Placental pericyte (primary cell): ENCODE measurements at places on chromosomes 1 and 21. TPM values are rescaled to one million over a fixed set of nuclear protein-coding genes. Genes with fewer than 3 reads are reported as not detected.

The HOOK1 gene
- not detected in 2 replicates for total RNA-seq

The SPRR1B gene
- not detected in 2 replicates for total RNA-seq

The GCSAML gene
- total RNA-seq: under 0.01 TPM in 2 replicates

The CDA gene
- 0.66 and 2.0 TPM in 2 replicates for total RNA-seq

The SMCP gene
- not detected in 2 replicates for total RNA-seq

The ECM1 gene
- total RNA-seq: 16.2 and 34.5 TPM in 2 replicates

The GADD45A gene
- 35.9 and 110 TPM in 2 replicates for total RNA-seq

The SYT2 gene
- not detected in 2 replicates for total RNA-seq

The DMBX1 gene
- total RNA-seq: not detected in 2 replicates

The CYP4B1 gene
- total RNA-seq: not detected in 2 replicates

The KIRREL1 gene
- total RNA-seq: 164 and 211 TPM in 2 replicates

The TENT5C gene
- total RNA-seq: 1.5 and 7.4 TPM in 2 replicates

The HTR1D gene
- 1.1 and 4.0 TPM in 2 replicates for total RNA-seq

The LIPI gene
- not detected in 2 replicates for total RNA-seq

The CHI3L1 gene
- total RNA-seq: 44.8 and 896 TPM in 2 replicates

The EVI5 gene
- total RNA-seq: 43.2 and 73.3 TPM in 2 replicates

The MAD2L2 gene
- total RNA-seq: 33.0 and 46.1 TPM in 2 replicates

The ATP8B2 gene
- total RNA-seq: 171 and 205 TPM in 2 replicates

The RGS18 gene
- not detected in 2 replicates for total RNA-seq

The FCRL1 gene
- not detected in 2 replicates for total RNA-seq

The CRYAA gene
- total RNA-seq: not detected in 2 replicates

The HCRTR1 gene
- not detected in 2 replicates for total RNA-seq

The FH gene
- 62.6 and 113 TPM in 2 replicates for total RNA-seq

The RNF11 gene
- total RNA-seq: 111 and 139 TPM in 2 replicates

The EPHB2 gene
- total RNA-seq: 72.0 and 123 TPM in 2 replicates

The S100A12 gene
- total RNA-seq: not detected in 2 replicates

The OVAAL gene
- total RNA-seq: not detected in 2 replicates

The IVL gene
- 0.14 TPM in 1 of 2 replicates, not detected in the other for total RNA-seq

The C1orf115 gene
- 1.3 and 2.4 TPM in 2 replicates for total RNA-seq

The COL6A1 gene
- total RNA-seq: 1,721 and 2,096 TPM in 2 replicates

The VWA5B1 gene
- not detected in 2 replicates for total RNA-seq

The KCNJ15 gene
- 1.8 and 6.0 TPM in 2 replicates for total RNA-seq

The ITPKB gene
- 1.8 and 6.6 TPM in 2 replicates for total RNA-seq

The NOTCH2NLA gene
- total RNA-seq: 42.5 and 54.1 TPM in 2 replicates

The FALEC gene
- total RNA-seq: not detected in 2 replicates

The SMYD3 gene
- total RNA-seq: 21.4 and 27.2 TPM in 2 replicates

The MEX3A gene
- 0.22 and 2.3 TPM in 2 replicates for total RNA-seq

The DOCK7 gene
- total RNA-seq: 53.0 and 96.4 TPM in 2 replicates

The A3GALT2 gene
- total RNA-seq: 0.29 TPM in 1 of 2 replicates, not detected in the other

The HUNK gene
- total RNA-seq: 0.43 TPM in 1 of 2 replicates, not detected in the other

The GJA4 gene
- total RNA-seq: not detected in 2 replicates

The NEGR1 gene
- 2.2 and 15.3 TPM in 2 replicates for total RNA-seq

The G0S2 gene
- total RNA-seq: 53.2 and 78.7 TPM in 2 replicates

The AKNAD1 gene
- not detected in 2 replicates for total RNA-seq

The VSIG8 gene
- 0.22 and 0.43 TPM in 2 replicates for total RNA-seq

The EFNA3 gene
- 0.43 and 0.66 TPM in 2 replicates for total RNA-seq

The SLC9C2 gene
- total RNA-seq: under 0.01 TPM in 1 of 2 replicates, not detected in the other

The LENEP gene
- total RNA-seq: 0.86 TPM in 1 of 2 replicates, not detected in the other

The FOXO6 gene
- total RNA-seq: not detected in 2 replicates

The GJC2 gene
- 2.4 and 3.0 TPM in 2 replicates for total RNA-seq

The FCRL4 gene
- not detected in 2 replicates for total RNA-seq

The PARP1 gene
- total RNA-seq: 51.0 and 104 TPM in 2 replicates

The TCHHL1 gene
- not detected in 2 replicates for total RNA-seq

The AMY1B gene
- total RNA-seq: not detected in 2 replicates

The SAMSN1 gene
- 0.14 TPM in 1 of 2 replicates, not detected in the other for total RNA-seq
